ENCODE measurements at places on chromosomes 16 and 17.

DNA sequence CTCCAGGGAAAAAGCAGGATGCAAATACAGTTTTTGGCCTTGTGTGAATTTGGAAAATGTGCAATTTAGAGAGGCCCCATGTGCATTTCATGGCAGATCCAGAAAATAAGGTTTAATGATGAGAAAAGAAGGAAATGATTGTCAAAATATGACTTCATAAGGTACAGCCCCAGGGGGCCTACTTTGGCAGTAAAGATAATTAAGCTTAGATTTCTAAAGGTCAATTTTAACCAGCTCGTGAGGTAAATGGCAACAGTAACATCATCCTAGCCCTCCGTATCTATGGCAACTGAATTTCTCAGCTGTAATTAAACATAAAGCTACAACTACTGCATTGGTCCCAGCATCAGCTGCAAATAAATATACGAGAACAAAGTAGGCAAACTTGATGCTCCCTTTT lies 30.0 kb upstream of the PRSS54 start:
- DNase-seq, result no peak

- no peak for DNase-seq
Observed at GRCh38 chr17:39014044-39014794, 47.0 kb upstream of the FBXO47 start.

GRCh38 chr17:58968426-58969061 lies 138.1 kb downstream of the TRIM37 start:
- DNase-seq, result no peak

DNA sequence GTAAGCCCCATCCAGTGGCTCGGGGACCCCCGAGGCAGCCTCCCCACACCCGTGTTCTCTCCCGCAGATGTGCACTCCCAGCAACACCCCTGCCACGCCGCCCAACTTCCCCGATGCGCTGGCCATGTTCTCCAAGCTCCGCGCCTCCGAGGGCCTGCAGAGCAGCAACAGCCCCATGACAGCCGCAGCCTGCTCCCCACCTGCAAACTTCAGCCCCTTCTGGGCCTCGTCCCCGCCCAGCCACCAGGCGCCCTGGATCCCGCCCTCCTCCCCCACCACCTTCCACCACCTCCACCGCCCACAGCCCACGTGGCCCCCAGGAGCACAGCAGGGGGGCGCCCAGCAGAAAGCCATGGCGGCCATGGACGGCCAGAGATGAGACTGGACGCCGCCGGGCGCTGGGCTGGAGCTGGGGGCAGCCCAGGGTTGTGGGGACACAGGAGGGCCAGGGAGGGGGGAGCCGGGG lies 5.0 kb downstream of the UBALD2 start:
- no peak for DNase-seq

Data from endothelial cell (in vitro differentiated cells).